ENCODE measurements at places on chromosomes 6 and 20.

GRCh38 chr6:131791476-131791875, 16.3 kb upstream of the ENPP1 start:
- no peak for DNase-seq

DNA sequence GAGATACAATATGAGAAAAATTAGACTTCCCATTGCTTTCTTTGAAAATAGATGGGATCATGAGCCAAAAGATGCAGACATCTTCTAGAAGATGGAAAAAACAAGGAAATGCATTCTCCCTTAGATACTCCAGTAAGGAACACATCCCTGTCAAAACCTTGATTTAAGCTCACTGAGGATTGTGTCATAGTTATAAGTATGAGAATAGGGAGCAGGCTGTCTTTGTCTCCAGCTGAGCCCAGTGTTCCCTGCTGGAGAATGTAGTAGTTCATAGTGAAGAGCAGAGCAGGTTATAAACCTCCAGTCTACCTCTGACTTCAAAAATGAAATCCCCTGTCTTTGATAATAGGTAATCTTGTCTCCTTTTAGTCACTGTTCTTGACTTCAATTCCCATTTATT, 589.9 kb downstream of the PHF3 start:
- no peak for DNase-seq

DNA sequence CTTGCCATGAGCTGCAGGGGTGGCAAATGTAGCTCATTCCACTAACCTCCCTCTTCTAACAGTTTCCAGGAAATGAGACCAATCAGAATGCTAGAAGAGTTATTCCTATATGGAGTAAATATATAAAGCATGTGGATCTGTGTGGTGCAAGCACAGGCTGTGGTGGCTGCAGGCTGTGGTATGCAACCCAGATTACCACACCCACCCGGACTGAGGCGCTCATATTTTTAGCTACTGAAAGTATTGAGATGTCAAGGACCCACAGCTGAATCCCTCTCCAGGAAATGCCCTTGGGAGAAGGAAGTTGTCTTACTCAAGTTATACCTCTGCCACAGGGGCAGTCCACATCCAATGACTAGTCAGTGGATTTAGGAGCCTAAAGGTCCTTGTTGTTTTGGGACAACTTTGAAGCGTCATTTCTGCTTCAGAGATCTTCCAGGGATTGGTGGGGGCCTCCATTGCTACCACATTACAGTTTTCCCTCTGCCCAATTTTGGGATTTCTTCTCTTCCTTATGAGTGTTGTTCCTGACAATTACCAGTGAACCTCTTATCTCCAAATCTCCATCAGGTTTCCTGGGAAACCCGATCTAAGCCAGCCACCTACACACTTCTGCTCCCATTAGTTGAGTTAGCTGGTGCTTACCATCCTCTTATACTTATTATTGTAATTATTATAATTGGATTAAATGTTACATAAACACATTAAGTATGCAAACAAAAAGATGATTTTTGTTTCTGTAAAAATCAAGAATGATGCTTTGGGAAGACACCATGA, 12.1 kb upstream of the REPS1 start:
- DNase-seq = no peak

DNA sequence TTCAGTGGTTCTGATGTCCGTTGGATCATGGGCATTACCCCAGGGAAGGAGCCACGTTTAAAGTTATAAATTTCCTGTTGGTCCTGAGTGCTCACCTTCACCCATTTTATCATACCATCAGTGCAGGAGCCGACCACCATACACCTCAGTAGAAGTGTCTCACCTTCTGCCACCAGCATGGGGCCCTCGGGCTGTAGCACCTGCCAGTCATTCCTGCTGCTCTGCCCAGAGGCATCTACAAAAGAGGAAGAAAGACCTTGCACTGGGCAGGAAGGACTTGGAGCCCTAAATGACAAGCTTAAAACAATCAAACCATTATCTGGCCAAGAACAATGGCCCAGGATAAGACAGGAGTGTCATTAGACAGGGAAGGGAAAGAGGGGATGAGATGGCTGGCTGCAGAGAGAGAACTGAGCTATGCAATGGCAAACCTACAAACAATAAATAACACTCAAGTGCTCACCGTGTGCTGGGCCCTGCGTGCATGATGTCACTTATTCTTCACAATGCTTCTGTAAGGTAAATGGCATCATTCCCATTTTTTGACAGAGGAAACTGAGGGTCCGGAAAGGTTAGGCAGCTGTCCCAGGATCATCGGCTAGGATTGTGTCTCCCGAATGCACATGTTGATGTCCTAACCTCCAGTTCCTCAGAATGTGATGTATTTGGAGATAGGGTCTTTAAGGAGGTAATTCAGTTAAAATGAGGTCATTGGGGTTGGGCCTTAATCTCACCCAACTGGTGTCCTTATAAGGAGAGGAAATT, 11.2 kb downstream of the SIRPB2 start:
- no peak for DNase-seq

GRCh38 chr6:41424370-41425058, 89.1 kb downstream of the NCR2 start:
- DNase-seq = peak; percentile 74

- DNase-seq = no peak
These were observed 64.6 kb upstream of the INSM1 start for GRCh38 chr20:20303320-20303719.

GRCh38 chr6:147787417-147787816, 278.9 kb downstream of the SAMD5 start:
- DNase-seq = no peak
